Activated CD4-positive, alpha-beta T cell treated with anti-CD3 and anti-CD28 coated beads, Interleukin-2, amount 50 U/mL, for 16 hours (primary cell): ENCODE measurements at places on chromosomes 6 and 20.

GRCh38 chr6:27811451-27811772 is 100.8 kb downstream of the OR2B2 start:
- DNase-seq = no peak

GRCh38 chr6:52364480-52365166 is 2.7 kb downstream of the PAQR8 start:
- no peak for DNase-seq

DNA sequence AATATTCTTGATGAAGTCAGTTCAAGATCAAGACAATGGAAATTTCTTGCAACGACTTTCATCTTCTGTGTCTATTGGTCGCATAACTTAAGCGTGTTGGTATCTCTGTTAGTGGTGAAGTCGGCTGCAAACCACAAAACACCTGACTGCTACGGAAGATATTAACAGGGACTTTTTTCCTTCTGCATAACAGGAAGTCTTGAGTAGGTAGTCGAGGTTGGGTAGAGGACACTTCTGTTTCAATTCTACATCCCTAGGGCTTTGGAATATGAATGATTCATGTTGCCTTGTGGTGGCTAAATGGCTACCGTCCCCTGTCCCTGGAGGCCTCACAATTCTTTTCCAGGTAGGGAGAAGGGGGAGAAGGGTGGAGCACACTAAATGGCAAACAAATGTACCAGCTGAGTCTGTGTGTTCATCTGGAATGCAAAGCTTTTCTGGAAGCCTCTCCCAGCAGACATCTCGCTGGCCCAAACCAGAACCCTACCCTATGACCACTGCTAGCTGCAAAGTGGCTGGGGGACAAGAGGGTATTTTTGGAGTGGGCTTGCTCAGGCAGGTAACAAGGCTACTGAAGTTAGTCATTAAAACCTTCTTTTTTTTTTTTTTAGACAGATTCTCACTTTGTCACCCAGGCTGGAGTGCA is 34.6 kb upstream of the NKX2-2 start:
- DNase-seq = peak; percentile 54

- no peak for DNase-seq
These were observed 157.3 kb downstream of the BACH2 start for GRCh38 chr6:90139272-90139817.

- no peak for DNase-seq
These were observed 43.3 kb upstream of the MRPS10 start for GRCh38 chr6:42260972-42261371.

DNA sequence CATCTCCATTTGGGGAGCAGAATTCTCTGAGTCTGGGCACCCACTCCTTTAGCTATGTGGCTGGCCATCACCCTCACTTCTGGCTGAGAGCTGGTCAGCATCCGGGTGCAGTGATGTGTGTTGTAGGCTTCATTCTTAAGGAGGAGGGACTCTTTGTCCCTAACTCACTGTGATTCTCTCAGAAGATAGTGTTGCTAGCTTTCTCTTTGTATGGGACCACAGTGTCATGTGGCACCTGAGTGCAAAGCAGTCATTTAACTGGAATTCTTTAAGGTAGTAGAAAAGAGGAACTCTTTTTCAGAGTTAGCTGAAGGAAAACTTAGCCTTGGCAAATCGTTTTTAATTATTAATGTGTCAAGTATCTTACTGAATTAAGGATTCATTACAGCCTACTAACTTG is 165.9 kb downstream of the JARID2 start:
- no peak for DNase-seq

GRCh38 chr6:7048894-7049293 is 58.9 kb upstream of the RREB1 start:
- DNase-seq = no peak

GRCh38 chr20:60752741-60753420 is 499.2 kb upstream of the CDH4 start:
- DNase-seq = no peak
